ENCODE measurements at places on chromosomes 2 and 18.

DNA sequence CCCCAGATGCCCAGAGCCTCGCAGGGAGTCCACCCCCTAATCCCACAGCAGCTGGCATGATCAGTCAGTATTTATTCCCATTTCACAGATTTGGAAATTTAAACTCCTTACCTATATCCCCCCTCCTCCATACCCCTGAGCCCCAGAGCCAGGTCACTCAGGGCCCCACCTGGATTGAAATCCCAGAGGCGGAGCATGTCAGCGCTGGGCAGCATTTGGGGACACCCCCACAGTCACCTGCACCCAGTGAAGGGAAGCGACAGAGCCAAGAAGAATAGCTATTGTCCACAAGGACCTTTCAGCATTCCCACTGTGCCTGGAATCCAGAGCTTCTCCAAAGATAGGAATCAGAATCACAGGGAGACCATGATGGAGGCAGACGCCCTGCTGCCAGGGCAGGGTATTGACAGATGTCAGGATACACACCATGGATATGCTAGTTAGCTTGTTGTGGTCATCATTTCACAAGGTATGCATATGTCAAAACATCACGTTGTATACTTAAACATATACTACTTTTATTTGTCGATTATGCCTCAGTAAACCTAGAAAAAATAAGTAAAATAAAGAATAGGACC lies 968 bp upstream of the ASTL start:
- no peak for DNase-seq

DNA sequence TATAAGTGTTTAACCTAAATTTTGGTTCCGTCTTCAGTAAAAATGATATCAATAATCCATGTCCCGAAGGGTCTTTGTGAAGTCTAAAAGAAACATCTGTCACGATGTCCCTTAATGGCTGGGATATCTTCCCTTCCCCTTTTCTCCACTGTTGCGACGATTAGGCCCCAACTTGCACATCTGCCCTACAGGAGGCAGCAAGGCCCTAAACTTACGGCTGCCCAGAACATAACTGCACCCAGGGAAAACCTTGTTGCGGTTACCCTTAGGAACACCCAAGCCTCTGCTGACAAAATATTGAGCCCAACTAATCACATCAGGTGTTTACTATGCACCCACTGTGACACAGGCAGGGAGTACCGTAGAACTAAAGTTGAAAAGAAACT lies 1.3 kb upstream of the SMAD2 start:
- no peak for DNase-seq

- DNase-seq = no peak
Observed at GRCh38 chr2:149601141-149601796, 13.7 kb upstream of the MMADHC start.

DNA sequence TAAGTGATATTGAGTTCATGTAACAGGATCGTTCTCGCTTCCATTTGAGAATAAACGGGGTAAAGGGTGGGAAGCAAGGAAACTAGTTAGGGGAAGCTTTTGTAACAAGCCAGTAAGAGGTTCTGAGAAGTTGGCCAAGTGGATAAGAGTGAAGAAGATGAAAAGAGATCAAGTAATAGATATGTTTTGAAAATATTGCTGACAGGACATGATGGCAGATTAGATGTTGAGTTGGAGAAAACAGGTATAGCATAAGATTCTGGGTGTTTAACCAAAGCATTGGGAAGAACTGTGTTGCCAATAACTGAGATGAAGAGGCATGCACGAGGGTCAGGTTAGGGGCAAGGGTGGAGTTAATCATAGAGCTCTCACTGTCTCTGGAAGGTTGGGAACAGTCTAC lies 330.0 kb upstream of the LRRTM1 start:
- no peak for DNase-seq

DNA sequence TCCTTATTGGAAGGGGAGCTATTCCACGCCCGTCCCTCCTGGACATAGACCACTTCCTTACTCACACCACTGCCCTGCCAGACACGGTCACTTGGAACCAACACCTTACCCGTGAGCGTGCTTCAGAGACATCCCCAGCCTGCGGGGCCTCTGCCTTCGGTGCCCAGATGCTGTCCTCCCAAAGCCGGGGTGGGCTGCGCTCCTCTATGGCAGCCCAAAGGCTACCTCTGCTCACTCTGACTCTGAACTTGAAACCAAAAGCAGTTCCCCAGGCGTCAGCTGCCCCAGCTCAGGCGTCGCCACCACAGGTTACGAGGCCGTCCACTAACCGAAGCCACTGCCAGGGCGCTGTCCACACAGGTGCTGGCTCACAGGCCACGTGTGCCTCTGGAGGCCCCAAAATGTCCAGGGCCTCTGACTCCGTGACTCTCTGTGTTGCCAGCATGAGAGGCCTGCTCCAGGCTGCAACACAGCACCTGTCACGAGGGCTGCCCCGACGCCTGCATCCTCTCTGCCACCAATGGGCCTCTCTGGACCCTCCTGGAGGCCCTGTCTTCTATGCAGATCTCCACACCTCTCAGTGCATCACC lies 23.8 kb downstream of the HDAC4 start:
- DNase-seq = no peak

GRCh38 chr2:1415501-1415900 lies 2.2 kb downstream of the TPO start:
- no peak for DNase-seq

- no peak for DNase-seq
Observed at GRCh38 chr2:136297312-136297711, 179.4 kb upstream of the CXCR4 start.

GRCh38 chr18:48136051-48136826 lies 205.8 kb upstream of the SMAD2 start:
- DNase-seq = no peak

- DNase-seq = no peak
Observed at GRCh38 chr2:46451131-46451711, 28.1 kb upstream of the TMEM247 start.

DNA sequence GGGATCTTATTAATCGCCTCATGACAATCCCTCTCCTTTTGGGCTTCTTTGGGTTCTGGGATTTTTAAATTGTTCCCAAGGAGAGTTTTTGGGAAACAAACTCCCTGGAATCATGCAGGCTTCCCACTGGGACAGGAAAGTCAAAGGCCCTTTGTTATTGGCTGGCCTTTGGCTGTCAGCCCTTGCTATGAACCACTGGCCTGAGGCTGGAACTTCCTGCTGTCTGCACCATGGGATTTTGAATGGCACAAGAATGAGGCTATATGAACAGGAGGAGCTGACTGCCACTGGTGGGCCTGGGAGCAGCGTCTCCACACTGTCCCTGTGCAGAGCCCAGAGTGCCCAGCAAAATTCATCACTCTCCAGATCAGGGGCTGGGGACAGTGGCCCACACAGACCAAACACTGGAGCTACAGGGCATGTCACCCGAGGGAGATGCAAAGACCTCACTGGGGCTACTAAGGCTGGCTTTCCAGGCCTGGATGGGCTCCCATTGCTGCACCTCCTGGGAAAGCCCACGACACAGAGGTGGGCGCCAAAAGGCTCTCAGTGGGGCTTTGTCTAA lies 35.7 kb downstream of the STEAP3 start:
- no peak for DNase-seq

- DNase-seq = no peak
Observed at GRCh38 chr2:205685314-205686055, 3.2 kb downstream of the NRP2 start.

GRCh38 chr18:62045316-62045715 lies 141.5 kb downstream of the PIGN start:
- DNase-seq = no peak

GRCh38 chr2:175251425-175252041 lies 70.0 kb upstream of the ATP5MC3 start:
- no peak for DNase-seq

GRCh38 chr2:67782443-67782842 lies 280.4 kb downstream of the C1D start:
- no peak for DNase-seq

GRCh38 chr2:10911291-10912075 lies at the start of gene KCNF1:
Gene KCNF1 (plus strand): TSS chr2:10911934. CDS start chr2:10912427, 493 bp downstream.
- DNase-seq = no peak

GRCh38 chr2:209314653-209315052 lies 109.2 kb upstream of the MAP2 start:
- DNase-seq = no peak

GRCh38 chr2:231287696-231288095 lies 89.3 kb downstream of the ARMC9 start:
- DNase-seq = no peak

DNA sequence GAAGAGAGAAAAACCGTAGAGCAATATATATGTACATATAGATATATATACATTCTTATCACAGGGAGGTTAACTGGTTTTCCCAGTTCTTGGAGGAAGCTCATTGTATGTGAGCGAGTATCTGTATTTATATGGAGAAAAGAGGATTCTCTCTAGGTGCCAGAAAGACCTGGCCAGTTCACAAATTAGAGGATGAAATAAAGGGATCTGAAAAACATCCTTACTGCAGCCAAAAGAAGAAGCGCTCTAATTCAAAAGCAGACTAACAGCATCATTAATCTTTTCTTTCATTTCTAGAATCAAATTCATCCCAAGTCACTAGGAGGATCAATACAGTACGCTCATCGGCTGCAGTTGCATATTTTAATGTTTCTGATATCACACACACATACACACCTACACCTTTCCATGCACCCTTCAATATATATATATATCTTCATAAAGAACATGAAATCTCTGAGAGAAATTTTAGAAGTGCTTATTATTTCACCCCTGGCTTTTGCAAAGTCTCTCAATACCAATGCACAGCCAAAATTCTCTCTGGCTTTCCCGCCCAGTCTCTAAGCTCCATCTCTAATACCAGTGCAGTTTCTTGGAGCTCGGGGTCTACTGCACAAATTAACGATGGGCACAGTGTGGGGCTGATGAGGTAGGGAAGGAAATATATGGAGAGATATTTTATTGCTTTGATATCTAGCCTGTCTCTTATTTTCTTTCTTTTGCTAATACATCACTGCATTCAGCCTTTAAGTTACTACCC lies 731 bp downstream of the NRXN1 start:
- no peak for DNase-seq

DNA sequence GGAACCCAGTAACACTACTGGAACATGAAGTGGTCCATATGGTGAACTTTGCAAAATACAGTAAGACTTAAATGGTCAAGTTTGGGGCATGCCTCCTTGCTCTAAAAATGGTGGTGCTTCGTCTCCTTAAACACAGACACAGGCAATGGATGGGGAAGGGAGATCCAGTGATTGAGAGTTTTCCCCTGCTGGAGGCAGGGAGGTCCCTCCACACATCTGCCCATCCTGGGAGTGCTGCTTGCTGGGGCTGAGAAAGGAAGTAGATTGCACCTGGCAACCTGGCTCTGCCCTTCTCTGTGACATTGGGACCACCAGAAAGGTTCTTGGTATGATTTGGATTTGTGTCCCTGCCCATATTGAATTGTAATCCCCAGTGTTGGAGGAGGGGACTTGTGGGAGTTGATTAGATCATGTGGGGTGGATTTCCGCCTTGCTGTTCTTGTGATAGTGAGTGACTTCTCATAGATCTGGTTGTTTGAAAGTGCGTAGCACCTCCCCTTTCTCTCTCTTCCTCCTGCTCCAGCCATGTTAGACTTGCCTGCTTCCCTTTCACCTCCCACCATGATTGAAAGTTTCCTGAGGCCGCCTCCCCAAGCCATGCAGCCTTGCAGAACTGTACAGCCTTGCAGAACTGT lies 35.4 kb upstream of the SKOR2 start:
- DNase-seq = no peak

DNA sequence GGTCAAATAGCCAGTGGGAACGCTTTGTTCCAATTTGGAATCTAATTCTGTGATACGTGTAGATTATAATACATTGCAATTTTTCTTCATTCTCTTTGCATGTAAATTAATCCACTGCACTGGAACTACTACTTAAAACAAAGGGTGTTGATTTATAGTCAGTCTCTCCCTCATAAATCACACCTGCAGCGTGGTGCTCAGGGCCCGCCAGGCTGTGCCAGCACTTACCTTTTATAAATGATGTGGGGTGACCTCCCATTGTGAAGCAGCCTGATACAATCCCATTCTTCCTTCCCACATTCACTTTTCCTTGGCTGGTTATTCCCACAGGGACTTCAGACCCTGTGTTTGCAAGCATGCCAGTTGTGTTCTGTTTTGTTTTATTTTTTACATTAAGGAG lies 302.3 kb upstream of the ID2 start:
- DNase-seq = no peak

DNA sequence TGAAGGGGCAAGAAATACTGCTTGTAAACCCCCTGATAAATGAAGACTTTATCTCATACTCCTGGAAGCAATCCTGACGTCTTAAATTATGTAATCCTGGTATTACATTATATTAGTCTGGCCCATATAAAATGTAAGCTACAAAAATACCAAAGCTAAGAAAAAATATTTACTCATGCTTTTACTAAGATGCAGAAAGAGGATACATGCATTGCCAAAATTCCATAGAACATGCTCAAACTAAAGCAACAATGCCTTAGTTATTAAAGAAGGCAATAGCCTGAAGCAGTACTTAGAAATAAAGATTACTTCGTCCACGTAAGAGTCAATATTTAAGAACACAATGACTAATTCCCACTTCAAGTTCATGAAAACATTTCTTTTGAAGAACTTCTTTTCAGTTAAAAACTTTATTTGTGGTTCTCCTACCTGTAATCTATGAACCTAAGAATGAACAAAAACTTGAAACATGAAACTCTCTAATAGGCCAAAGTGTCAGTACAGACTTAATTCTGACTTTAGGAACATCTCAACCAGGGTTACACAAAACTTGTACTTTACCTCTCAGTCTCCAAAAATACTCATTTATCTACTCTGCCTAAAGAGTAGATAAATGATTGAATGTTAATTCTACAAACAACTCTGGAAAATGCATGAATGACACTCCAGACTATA lies 117.3 kb downstream of the THADA start:
- DNase-seq = no peak

GRCh38 chr2:69022548-69022947 lies 9.6 kb downstream of the ANTXR1 start:
- no peak for DNase-seq

- DNase-seq = no peak
Observed at GRCh38 chr2:105417857-105418436, 19.1 kb upstream of the FHL2 start.

DNA sequence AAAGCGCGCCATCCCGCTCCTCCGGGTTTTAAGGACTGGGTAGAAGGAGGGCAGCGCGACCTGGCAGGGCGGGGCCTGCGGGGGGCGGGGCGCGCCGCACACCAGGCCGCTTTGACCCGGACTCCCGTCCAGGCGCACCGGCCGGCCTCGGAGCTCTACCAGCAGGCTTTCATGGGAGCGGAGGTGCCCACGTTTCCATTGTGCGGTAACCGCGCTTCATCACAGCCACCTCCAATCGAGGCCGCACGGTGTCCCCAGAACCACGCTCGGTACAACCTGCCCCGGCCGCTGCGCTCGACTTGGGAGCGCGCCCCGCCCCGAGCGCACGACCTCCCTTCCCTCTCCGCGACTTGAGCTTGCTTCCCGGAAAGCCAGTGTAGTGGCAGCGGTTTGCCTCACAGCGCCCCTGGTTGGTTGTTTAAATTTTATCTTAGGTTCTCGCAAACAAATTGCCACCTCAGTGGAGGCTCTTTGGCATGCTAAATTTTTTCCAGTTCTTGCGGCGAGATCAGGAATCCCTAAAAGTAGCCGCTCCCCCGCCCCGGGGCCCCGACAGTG lies 280 bp upstream of the CYP1B1 start:
- no peak for DNase-seq

GRCh38 chr2:100806550-100806949 lies 13.4 kb upstream of the NPAS2 start:
- DNase-seq = no peak

All from stimulated activated CD8-positive, alpha-beta memory T cell treated with anti-CD3 and anti-CD28 coated beads, Interleukin-15, amount 100 ng/mL, for 1 hour (primary cell).